ENCODE measurements at places on chromosomes 13 and 19.

- DNase-seq, result no peak
Measured at GRCh38 chr13:45700971-45701900, 884 bp upstream of the CBY2 start.

DNA sequence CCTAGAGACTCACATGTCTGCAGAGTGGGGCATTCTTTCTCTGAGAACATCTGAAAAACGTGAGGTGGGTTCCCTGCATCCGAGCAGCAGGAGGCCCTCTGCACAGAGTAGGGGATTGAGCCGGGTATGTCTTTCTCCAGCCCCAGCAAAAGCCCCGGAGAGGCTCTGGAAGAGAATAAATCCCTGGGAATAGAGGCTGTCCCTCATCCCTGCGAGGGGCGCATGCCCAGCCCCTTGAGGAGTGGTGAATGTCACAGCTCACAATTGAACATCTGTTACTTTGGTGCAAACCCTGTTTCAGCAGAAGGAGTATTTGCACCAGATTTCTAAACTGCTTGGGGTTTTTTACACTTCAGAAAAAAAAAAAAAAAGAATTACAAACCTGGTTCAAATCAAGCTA, 164.6 kb downstream of the FGF14 start:
- no peak for DNase-seq

DNA sequence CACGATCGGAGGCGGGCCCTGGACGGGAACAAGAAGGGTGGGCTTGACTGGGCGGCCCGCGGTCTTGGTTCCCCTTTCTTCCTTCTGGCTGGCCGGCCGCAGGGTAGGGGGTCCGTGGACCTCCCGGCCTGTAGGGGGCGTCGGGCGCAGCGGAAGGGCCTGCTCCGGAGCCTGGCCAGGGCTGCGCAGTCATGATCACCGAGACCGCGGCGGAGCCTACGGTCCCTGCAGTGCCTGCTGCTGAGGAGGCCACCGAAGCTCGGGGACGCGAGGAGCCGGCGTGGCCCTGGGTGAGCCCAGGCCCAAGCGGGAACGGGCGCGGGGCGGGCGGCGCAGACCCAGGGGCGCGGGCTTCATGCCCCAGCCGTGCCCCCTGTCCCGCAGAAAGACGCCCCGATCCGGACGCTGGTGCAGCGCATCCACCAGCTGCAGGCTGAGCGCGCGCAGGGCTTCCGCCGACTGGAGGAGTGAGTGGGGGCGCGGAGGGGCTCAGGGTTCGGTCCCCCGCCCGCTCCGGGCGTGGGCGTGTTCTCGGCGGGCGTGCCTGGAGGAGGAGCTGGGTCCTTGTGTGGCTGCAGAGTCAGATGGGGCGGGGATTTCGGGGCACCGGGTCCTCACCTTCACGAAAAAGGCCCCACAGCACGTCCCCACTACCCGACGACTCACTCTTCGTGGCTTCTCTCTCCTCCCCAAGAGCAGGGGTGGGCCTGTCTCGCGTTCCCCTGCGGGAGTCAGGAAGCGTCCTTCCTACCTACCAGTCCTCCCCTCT, at the start of gene REX1BD:
REX1BD (plus strand) TSS at position 188 of the 769 bp plus-strand sequence; CDS start at position 192, 4 bp downstream.
- peak; percentile 93 for DNase-seq

- no peak for DNase-seq
Measured at GRCh38 chr19:5121266-5122120, 152.6 kb downstream of the KDM4B start.

DNA sequence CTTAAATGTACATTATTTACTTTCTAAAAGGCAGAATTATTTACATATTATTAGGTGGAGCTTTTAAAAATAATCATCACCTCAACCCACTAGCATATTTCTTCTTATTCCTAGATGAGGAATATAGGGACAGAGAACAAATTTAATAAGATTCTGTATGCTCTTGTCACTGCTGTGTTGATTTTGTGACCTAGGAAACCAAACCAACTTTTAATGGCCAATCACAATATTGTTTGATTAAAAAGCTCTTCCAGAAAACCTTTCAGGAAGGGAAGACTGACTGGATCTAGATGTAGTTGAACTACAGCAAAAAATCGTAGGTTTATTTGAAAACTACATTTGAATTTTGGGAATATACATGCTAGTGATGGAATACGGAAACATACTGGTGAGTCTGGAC, 91.8 kb upstream of the RAP2A start:
- DNase-seq, result no peak

DNA sequence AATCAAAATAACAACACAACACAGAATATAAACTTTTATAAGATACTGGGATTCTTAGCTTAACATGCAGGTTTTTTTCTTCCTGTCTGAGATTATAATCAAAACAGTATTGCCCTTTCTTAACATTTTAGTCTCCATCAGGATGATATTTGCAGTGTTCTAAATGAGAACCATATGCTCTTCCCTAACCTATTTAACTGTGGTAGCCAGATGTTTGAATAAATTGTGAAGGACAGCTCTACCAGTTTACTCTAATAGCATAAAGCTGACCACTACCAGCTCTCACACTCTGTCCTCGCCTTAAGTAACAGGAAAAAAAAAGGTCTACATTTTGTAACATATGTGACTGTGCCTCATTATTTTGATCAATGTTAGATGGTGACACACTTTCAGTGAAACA, 618.7 kb upstream of the SGCG start:
- DNase-seq, result no peak

DNA sequence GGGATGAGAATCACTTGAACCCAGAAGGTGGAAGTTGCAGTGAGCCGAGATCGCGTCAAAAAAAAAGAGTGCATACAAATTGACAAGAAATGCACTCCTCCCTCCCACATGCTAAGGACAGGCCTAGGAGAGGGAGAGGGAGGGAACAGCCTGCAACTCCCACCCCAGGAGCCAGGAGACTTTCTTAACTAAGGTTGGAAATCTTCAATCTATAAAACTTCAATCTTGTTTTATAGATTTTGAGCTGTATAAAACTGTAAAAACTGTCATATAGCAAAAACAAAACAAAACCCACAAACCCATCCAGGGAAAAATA, 1.3 kb upstream of the SYCN start:
- no peak for DNase-seq

GRCh38 chr13:77222000-77222690, 104.7 kb downstream of the MYCBP2 start:
- no peak for DNase-seq

DNA sequence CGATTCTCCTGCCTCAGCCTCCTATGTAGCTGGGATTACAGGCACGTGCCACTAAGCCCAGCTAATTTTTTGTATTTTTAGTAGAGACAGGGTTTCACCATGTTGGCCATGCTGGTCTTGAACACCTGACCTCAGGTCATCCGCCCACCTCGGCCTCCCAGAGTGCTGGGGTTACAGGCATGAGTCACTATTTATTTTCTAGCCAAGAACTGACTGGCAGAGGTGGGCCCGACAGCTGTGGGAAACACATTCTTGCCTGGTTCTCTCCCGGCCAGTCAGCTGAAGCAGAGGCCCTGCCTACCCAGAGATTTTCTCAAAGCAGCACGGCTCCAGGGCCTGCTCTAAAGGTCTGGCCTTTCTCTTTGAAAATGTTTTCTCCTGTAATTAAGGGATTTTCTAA, 108.0 kb downstream of the KCTD15 start:
- no peak for DNase-seq

DNA sequence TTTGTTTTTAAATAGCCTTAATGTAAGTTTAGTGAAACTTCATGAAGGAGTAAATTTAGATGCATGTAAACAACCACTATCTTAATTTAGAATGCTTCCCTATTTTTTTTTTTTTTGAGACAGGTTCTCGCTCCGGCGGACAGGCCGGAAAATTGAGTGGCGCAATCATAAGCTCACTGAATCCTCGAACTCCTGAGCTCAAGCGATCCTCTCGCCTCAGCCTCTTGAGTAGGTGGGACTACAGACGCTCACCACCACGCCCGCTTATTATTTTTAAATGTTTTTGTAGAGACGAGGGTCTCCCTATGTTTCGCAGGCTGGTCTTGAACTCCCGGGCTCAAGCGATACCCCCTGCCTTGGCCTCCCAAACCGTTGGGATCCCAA, 1.6 kb downstream of the TEX30 start:
- no peak for DNase-seq

DNA sequence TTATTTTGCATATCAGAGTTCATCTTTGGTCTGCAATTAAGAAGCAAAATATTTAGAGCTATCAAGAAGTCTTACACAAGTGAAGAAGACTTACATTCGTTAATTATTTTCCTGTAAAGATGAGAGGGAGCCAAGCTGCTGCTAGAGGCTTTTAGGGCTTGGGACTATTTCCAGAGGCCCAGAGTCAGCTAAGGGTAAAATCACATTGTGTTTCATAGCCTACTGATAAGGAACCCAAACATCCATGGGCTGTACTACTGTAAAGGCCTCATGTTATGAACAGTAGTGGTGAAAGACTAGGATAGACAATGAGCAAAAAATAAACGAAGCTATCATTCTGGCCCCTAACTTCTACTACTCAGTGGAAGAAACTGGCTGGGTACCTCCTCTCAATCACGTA, 10.9 kb upstream of the TEX30 start:
- no peak for DNase-seq

- no peak for DNase-seq
Measured at GRCh38 chr13:59946944-59947343, 216.8 kb downstream of the DIAPH3 start.

DNA sequence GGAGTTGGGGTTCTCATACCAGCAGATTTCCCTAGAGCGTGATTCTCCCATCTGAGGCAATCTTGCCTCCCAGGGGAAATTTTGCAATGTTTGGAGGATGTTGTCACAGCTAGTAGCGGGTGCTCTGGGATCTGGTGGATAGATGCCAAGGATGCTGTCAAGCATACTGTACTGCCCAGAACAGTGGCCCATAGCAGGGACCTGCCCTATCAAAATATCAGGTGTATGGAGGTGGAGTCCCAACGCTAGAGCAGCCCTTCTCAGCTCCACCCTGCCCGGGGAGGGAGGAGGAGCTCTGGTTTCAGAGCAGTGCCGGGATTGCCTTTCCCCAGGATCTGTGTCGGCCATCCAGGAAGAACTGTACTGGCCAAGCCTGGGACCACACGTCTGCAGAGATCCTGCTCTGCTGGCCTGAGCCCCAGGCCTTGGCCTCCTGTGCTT, 10.9 kb upstream of the QTRT1 start:
- no peak for DNase-seq

- no peak for DNase-seq
Measured at GRCh38 chr13:47233734-47234133, 336.9 kb upstream of the HTR2A start.

GRCh38 chr13:79522583-79522982, 41.6 kb downstream of the NDFIP2 start:
- peak; percentile 41 for DNase-seq

DNA sequence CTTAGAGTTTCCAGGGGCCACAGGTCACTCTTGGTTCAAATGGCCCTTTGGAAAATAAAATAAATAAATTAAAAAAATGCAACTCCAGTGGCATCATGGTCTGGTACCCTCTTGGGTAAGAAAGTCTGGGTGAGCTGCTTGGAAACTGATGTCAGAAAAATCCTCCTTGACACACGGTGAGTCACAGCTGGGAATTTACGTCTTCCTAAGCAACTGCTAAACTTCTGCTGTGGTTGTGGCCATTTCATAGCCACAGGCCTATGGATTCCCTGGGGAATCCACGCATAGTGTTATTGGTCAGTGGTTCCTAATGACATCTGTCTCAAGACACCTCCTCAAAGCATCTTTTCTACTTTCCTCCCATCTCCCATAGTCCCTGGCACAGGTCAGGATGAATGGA, 220.8 kb downstream of the COG6 start:
- DNase-seq, result no peak

DNA sequence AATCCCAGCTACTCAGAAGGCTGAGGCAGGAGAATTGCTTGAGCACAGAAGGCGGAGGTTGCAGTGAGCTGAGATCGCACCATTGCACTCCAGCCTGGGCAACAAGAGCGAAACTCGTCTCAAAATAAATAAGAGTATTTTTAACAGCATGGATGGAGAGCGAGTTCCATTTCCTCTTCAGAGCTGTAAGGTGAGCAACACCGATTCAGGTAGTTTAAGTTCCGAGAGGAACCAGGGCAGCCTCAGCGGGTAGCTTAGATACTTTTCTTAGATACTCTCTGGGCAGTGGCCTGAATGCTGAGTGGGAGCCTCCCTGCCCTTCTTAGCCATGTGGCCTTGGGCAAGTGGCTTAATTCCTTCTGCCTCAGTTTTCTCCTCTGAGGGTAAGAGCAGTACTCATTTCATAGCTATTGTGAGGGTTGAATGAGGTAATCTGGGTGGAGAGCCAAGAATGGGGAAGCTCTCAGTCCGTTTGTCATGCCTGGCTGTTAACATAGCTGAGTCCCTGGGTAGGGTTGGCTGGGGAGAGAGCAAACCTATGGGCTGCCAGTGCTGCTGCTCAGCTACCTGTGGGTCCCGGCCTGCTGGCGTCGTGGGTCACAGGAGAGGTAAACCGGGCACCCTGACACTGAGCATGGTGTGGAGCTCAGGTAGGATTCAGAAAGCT, 4.1 kb downstream of the ATP11A start:
- no peak for DNase-seq

GRCh38 chr19:15444505-15445226, 5.1 kb downstream of the WIZ start:
- no peak for DNase-seq

DNA sequence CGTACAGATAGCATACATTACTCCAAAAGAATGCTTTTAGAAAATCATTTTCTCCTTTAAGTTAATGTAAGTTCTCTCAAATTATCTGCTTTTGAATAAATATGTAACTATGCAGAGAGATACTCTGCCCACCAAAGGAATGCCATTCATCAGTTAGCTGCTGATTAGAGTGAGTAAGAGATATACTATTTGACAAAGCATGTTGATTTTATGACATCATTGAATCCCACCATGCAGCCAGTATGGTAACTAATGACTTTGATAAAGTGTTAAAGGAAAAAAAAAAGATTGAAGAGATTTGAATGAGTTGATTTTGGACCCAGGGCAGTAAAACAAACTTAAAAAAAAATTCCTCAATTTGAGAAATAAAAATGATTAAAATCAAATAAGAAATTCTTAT, 521.5 kb downstream of the SLITRK6 start:
- no peak for DNase-seq

- no peak for DNase-seq
Measured at GRCh38 chr13:113238536-113238935, 29.1 kb downstream of the CUL4A start.

GRCh38 chr13:87384099-87384498, 287.1 kb upstream of the SLITRK5 start:
- no peak for DNase-seq

DNA sequence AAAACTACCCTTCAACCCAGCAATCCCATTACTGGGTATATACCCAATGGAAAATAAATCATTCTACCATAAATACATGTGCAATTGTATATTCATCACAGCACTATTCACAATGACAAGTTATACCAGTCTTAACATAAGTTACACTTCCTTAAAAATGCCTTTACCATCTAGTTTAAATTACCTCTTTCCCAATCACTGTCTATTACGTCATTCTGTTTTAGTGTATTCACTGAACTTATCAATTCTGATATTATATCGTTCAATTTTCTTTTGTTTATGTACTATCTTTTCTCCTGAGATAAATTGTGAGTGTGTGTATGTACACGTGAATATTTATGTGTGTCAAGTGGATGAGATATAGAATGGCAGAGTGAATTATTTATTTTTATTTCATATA, 1416.8 kb downstream of the OLFM4 start:
- no peak for DNase-seq

Measured in activated naive CD8-positive, alpha-beta T cell treated with anti-CD3 and anti-CD28 coated beads for 36 hours (primary cell).